ENCODE measurements at places on chromosomes 11 and 22. TPM values are rescaled to one million over a fixed set of nuclear protein-coding genes. Genes with fewer than 3 reads are reported as not detected.

DNA sequence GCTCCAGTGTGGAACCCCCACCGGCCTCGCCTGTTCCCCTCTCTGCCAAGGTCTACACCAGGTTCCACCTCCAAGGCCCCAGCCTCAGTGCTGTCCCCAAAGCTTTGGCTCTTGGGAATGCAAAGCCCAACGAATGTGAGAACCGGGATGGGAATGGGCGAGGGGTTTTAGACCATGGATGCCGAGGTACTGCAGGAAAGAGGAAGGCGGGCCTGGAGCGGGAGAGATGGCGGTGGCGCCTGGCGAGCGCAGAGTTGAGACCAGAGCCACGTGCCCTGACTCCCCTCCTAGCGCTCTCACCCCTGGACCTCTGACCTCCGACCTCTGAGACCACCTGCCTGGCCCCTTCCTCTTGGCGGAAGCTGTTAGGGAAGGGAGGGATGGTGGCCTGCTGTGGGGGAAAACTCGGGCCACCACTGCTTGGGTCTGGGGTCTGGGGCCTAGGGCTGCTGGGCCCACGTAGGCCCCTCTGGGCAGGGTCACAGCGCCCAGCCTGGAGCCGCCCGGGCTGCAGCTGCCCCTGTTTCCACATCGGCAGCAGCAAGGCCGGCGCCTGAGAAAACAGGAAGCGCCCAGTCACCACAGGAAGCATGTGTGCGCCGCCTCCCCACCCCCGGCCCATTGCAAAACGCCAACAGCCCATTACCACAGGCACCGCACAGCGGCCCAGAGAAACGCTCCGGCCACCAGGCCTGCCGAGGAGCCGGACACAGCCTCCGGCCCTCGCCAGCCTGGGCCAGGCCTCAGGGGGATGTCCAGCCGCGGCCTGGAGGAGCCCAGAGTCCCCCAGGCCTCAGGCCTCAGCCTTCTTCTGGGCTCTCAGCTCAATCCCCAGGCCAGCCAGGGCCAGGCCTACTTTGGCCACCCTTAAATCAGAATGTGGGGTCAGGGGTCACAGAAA is 13.8 kb upstream of the SLC39A13 start:
- peak; percentile 57 for DNase-seq

GRCh38 chr11:126165757-126166156 is 45.7 kb downstream of the RPUSD4 start:
- no peak for DNase-seq

DNA sequence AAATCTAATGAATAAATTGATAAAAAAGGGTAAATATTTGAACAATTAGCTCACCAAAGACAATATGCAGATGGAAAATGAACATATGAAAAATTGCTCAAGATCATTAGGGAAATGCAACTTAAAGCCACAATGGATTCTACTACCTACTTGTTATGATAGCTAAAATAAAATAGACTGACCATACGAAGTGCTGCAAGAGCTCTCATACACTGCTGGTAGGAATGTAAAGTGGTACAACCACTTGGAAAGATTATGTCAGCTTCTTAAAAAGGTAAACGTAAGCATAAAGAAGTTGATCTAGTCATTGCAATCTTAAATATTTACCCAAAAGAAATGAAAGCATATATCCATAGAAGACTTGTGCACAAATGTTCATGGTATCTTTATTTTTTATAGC is 504.2 kb upstream of the ARHGAP42 start:
- peak; percentile 6 for DNase-seq

DNA sequence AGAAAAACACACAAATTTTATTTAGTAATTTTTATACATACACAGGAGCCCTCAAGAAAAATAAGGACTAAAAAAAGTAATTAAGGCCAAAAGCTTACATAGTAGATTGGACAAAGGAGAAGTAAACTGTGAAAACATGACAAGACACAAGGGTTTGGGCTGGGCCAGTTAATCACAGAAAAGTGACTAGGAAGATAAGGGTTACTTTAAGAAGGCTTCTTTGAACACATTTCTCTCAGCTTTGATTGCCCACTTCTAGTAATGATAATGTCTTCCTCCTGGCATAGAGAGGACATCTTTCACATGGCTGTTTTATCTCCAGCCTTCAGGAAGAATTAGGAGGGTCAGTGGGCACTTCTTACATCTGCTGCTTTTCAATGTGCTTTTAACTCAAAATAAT is 3.4 kb downstream of the RNF141 start:
- no peak for DNase-seq

- no peak for DNase-seq
Observed at GRCh38 chr11:24093375-24093774, 403.5 kb upstream of the LUZP2 start.

- no peak for DNase-seq
Observed at GRCh38 chr11:12585861-12586260, 88.4 kb upstream of the TEAD1 start.

DNA sequence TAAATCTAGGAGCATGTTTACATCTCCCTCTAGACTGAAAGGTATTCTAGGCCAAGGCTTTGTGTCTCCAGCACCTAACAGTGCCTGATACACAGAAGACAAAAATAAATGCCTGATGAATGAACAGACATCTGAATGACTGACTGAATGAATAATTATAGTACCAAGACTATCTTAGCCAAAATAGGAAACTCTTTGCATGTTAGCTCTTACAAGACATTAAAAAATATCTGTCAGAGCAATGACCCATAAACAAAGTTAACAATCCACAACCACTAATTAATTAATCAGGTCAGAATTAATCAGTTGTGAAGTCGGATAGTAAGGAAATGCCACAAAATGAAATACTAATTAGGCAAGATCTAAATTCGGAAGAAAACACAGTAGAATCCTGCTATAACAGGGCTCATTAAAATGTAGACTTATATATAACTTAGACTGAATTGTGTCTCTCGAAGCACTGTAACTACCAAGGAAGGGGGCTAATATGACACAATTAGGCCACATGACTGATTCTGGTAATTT is 45.5 kb upstream of the POU2AF2 start:
- no peak for DNase-seq

DNA sequence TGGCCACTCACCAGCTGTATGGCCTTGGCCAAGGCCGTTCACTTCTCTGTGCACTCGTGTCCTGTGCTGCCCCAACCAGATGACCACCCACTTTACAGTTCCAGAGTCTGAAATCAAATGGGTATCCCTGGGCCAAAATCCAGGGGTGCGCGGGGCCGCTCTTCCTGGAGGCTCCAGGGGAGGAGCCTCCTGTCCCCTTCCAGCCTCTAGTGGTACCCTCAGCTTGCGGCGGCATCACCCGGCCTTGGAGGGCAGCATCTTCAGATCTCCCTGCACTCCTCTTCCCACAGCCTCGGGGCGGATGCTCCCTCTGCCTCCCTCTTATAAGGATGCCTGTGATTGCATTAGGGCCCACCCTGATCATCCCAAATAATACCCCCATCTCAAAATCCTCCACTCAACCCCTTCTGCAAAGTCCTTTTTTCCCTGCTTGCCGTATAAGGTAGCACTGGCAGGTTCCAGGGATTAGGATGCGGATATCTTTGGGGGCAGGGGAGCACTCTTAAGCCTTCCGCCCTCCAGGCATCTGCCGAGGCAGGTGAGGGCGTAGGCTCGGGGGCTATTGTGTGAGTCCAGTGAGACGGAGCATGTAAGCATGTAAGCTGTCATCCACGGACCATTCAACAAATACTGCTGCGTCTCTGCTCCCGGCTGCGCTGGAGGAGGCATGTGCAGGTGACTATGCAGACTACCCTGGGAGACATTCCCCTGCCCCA is 24.4 kb upstream of the SHISAL1 start:
- no peak for DNase-seq

DNA sequence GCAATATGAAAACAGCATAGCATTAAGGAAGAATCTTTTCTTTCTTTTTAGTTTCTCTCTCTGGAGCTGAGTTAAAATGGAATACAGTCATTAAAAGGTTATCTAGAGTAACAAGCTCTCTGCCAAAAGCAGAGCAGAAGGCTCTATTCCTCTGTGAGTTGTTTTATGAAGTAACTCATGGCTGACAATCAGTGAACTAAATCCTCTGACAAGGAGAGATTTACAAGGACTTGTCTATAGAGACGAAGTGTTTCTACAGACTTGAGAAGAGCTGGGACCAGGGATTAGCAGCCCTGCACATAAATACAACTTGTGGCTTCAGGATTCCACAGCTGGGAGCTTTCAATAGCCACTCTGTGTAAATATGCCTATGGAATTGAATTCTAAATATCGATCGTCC is 192.5 kb upstream of the RAG2 start:
- no peak for DNase-seq

GRCh38 chr11:121670266-121670665 is 217.5 kb upstream of the SORL1-AS1 start:
- DNase-seq, result no peak

- peak; percentile 71 for DNase-seq
Observed at GRCh38 chr11:100810146-100810545, 123.1 kb downstream of the ARHGAP42 start.

- no peak for DNase-seq
Observed at GRCh38 chr11:714436-714835, 8.4 kb downstream of the EPS8L2 start.

- DNase-seq, result no peak
Observed at GRCh38 chr22:46890819-46891218, 128.4 kb downstream of the TBC1D22A start.

GRCh38 chr11:7413961-7414915 is 71.1 kb upstream of the OLFML1 start:
- no peak for DNase-seq

DNA sequence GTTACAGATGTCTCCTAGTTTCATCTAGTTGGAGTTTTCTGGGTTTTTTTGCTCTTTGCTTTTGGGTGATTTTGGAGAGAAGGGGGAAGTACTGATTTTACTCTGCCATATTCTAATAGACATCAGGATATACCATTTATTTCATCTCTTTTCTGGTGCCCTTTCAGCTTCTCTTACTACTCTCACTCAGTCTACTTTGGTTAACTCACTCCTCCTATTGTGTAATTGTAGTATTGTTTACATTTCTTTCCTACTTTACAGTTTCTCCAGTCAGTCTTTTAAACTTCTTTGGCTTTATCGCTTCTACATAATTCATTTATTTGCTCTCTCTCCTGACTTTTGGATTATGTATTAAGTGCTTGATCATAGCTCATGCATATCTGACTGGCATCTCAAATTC is 6.5 kb downstream of the ANKRD42 start:
- no peak for DNase-seq

DNA sequence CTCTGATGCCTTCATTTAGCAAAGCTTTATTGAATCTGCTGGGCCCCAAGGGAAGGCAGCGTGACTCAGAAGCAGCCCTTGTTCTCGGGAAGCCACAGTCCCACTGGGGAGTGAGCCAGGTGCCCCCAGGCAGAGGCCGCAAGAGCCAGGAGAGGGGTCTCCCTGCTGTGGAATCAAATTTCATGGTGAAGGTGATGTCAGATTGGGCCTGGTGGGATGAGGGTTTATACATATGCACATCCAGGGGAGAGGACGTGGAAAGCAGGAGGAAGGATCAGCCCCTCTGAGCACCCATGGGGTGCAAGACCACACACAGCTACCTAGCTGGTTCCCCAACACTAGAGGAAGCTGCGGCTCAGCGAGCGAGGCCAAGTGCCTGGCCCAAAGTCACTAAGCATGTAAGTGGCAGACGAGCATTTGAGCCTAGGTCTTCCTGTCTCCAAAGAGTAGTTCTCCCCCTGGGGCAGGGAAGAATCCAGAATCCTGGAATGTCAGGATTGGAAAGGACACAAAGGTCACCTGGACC is 2.0 kb downstream of the SYNGR1 start:
- DNase-seq, result no peak

DNA sequence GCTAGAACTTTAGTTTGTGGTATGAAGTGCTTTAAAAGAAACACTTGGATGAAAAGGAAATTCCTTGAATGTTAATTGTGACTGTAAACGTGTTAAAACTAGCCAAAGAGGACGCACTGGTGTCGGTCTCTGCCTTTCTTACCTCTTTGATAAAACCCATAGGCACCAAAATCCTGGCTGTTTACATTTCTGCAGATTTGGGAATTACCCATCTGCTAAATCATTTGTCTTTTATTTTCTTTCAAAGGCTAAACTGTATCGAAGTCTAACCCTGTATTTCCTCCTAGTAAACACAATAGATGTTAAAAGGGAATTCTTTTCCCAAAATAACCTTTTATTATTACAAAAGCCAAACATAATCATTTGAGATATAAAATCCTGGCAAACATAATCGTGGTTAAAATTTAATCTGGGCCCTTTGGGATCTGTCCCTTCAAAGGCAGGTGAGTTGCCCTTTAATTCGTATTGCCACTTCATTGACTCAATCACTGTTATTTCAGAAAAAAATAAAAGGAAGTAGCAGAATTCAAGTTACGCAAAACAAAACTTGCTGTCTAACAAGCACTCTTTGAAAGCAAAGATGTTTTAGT is 2.4 kb downstream of the RASSF10 start:
- no peak for DNase-seq

GRCh38 chr22:49370627-49371301 is 456.9 kb downstream of the BRD1 start:
- DNase-seq, result no peak

- DNase-seq, result no peak
Observed at GRCh38 chr11:32331792-32332191, 103.5 kb downstream of the WT1 start.

DNA sequence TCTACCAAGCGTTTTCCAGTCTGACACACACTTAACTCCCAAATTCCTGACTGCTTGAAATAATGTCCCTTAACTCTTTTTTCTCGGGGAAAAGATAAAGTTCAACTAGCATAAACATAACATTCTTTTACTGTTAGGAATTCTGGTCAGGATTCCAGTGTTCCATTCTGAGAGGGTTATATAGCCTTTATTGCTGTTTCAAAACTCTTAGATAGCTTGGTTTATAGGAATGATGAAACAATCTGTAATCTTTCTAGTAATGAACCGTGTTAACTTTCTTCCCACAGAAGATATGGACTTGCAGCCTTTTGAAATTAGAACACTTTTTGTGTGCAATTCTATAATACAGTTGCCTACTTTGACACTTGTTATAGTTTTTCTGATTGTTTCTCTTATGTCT is 8.6 kb downstream of the REXO2 start:
- DNase-seq, result peak; percentile 92

Gene TMEM41B
- total RNA-seq, result 48.8 TPM

Gene TRIM51
- total RNA-seq, result not detected

Gene TPBGL
- not detected for total RNA-seq

Gene DNAJC4
- total RNA-seq, result 9.3 TPM

Gene ANGPTL5
- total RNA-seq, result not detected

Gene SLC1A2
- 23.7 TPM for total RNA-seq

Gene ARHGEF17
- total RNA-seq, result 78.3 TPM

Gene OMP
- total RNA-seq, result 1.6 TPM

Gene KRTAP5-10
- not detected for total RNA-seq

Gene CASP12
- total RNA-seq, result 0.43 TPM
